Activated CD4-positive, alpha-beta T cell treated with anti-CD3 and anti-CD28 coated beads, Interleukin-10, Interleukin-2, amounts not matched to agents 100 ng/mL and 50 ng/mL, durations not matched to agents 16 hours and 8 hours (primary cell): ENCODE measurements at places on chromosomes 11 and 22.

DNA sequence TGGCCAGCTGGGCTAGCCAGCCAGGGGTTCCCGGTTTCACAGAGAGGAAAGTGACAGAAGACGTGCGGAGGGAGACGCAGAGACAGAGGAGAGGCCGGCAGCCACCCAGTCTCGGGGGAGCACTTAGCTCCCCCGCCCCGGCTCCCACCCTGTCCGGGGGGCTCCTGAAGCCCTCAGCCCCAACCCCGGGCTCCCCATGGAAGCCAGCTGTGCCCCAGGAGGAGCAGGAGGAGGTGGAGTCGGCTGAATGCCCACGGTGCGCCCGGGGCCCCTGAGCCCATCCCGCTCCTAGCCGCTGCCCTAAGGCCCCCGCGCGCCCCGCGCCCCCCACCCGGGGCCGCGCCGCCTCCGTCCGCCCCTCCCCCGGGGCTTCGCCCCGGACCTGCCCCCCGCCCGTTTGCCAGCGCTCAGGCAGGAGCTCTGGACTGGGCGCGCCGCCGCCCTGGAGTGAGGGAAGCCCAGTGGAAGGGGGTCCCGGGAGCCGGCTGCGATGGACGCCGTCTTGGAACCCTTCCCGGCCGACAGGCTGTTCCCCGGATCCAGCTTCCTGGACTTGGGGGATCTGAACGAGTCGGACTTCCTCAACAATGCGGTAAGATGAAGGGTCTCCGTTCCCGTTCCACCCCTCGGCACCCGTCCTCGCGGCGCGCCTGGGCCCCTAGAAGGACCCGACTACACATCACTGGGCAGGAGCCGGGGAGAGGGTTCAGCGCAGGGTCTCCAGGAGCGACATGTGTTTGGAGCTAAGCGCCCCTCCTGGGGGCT is at the start of gene CREB3L1:
TSS of gene CREB3L1 (plus strand) at position 41 of the 765 bp plus-strand sequence. CDS start at position 491, 450 bp downstream.
- DNase-seq: no peak

GRCh38 chr11:13850231-13851005 is 112.1 kb upstream of the SPON1 start:
- DNase-seq: no peak

DNA sequence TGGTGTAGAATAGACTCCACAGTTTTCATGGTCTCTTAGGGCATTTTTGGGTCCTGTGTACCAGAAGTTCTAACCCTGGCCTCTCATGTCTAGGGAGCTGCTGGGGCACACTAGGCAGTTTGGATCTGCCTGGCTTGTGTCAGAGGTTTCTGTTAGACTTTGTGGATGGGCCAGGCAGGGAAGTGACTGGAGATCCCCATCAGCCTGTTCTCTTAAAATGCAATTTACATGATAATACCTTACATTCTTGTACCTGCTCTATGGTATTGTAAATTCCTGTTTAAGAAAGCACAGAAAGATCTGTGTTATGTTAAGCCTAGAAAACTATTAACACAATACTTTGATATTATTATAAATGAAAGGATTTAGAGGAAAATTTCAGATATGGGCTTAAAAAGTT is 104.0 kb downstream of the ARHGAP42 start:
- DNase-seq: no peak

- peak; percentile 11 for DNase-seq
Observed at GRCh38 chr11:128908391-128909246, 17.5 kb downstream of the KCNJ5 start.

GRCh38 chr11:8828046-8828445 is 82.9 kb upstream of the AKIP1 start:
- DNase-seq: no peak

DNA sequence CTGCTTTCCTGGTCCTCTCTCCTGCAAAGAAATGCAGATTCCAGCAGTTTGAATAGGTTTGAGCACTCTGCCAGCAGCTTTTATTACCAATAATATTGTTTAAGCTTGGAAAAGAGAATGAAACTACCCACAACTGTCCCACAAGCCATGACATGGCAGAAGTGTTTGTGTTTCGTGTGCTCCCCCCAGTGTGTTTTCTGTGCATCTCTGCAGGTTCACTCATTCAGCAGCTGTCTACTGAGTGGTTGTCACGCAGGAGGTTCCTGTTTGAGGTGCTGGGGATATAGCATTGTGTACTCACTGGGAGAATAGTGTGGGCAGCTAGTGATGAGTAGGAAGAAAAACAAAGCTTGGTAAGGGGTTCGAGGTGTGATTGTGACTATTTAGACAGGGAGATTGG is 55.3 kb upstream of the SUSD2 start:
- no peak for DNase-seq

DNA sequence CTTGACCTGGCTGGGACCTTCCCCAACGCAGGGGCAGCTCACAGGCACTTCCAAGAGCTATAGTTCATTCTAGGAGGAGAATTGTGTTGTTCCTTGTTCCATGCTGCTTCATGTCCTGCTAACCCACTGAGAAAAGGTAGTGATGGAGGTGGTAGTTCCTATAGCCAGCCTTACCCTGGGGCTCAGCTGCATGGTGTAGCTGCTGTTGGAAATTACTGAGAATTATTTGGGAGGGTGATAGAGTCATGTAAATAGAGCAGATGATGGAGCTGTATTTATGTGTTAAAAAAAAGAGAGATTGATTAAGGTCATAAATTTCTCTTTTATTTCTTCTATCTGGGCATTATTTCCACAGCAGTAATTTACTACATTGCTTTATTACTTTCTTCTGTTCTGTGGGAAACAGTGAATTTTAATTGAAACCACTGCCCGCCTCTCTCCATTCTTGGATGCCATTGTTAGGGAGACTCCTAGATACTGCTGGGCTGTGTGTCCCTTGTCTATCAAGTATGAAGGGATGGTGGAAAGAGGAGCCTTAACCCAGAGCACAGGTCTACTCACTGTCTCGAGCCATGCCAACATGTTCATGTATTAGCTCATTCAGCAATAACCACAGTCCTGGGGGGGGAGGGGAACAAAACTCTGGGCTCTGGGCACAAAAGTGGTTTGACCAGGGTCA is 309.2 kb downstream of the FAT3 start:
- DNase-seq: no peak

- DNase-seq: no peak
Observed at GRCh38 chr11:134678744-134679143, 266.7 kb upstream of the B3GAT1 start.

DNA sequence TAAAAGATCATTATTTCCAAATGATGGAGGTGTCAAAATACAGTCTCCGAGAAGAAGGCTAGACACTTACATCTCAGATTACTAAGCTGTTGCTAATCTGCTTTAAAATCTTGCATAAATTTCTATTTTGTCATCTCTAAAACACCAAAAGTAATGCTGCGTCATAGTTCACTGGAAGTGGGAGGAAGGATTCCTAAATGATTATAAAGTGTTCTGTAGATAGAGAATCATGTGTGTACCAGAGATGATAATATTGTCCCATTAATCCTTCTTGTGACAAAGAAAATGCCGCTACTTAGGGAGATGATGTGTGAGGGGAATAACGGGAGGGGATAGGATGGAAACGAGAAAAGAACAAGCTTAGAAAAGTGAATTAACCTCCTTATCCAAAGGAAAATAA is 268.6 kb downstream of the JRKL start:
- no peak for DNase-seq

DNA sequence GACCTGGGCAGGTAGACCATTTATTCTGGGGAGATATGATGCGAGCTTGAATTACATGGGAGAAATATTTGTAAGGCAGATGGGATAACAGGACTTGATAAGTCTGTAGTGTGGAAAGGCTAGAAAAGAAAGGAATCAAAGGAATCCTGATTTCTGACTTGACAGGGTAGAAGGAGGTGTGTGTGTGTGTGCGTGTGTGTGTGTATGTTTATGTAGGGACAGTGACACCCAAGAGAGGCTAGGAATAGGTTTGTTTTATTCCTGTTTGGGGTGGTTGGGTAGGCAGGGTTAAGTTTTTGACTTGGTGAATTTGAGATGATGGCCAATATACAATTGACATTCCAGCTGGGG is 390 bp upstream of the HTATIP2 start:
- no peak for DNase-seq

GRCh38 chr22:31230871-31231621 is 18.9 kb downstream of the LIMK2 start:
- DNase-seq: peak; percentile 31

GRCh38 chr11:121032546-121032945 is 8.6 kb downstream of the TBCEL start:
- DNase-seq: no peak
